ENCODE measurements at places on chromosomes 11 and 22. TPM values are rescaled to one million over a fixed set of nuclear protein-coding genes. Genes with fewer than 3 reads are reported as not detected.

APOA1 gene
- not detected for total RNA-seq

DNA sequence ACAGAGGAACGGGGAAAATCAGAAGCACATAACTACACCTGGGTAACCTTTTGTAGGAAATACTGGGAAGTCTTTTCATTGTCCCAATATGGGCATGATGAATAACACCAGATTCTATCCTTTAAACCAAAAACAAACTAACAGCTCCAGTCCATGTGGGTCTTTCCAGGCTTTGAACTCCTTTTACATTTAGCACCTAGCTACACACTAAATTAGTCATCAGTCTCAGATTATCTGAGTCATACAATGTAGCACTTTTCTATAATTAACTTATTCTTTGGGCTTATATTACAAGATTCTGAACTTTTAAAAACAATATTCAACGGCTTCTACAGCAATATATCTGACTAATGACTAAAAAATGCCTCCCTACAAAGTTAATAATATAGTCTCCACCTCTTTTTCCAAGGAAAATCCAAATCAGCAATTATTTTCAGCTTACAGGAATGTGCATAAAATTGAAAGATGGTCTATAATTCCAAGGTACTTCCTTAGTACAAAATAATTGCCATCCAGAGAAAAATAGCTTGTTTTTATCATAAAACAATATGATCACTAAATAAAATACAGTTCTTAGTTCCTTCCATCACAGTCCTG, 26.3 kb downstream of the STK33 start:
- no peak for DNase-seq

GRCh38 chr11:24734742-24735237, 237.9 kb downstream of the LUZP2 start:
- no peak for DNase-seq

GRCh38 chr11:117839380-117839881, 14.9 kb upstream of the FXYD2 start:
- peak; percentile 19 for DNase-seq

Measured in aorta (tissue), 5 donors.